ENCODE measurements at places on chromosomes 4 and X.

DNA sequence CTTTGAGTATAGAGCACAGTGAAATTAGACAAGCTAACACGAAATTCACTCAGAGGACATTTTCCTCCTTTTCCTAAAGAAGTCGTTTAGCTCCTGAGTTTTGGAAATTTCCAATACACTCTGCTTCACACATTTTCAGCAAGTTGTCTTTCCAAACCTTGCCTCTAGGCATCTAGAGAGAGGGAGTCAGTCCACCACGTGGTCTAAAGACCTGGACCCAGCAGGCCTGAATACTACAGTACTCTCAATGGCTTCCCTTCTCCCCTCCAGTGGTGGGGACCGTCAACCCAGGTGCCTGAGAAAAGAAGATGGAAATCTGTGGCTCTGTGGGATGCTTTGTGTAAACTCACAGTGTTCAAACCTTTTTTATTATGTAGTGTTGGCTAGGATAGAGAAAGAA lies 13.9 kb upstream of the SCML2 start:
- no peak for DNase-seq

- no peak for DNase-seq
Measured at GRCh38 chr4:147938496-147938895, 206.6 kb downstream of the ARHGAP10 start.

GRCh38 chrX:119240356-119240755 lies 4.3 kb downstream of the PGRMC1 start:
- peak; percentile 64 for DNase-seq

DNA sequence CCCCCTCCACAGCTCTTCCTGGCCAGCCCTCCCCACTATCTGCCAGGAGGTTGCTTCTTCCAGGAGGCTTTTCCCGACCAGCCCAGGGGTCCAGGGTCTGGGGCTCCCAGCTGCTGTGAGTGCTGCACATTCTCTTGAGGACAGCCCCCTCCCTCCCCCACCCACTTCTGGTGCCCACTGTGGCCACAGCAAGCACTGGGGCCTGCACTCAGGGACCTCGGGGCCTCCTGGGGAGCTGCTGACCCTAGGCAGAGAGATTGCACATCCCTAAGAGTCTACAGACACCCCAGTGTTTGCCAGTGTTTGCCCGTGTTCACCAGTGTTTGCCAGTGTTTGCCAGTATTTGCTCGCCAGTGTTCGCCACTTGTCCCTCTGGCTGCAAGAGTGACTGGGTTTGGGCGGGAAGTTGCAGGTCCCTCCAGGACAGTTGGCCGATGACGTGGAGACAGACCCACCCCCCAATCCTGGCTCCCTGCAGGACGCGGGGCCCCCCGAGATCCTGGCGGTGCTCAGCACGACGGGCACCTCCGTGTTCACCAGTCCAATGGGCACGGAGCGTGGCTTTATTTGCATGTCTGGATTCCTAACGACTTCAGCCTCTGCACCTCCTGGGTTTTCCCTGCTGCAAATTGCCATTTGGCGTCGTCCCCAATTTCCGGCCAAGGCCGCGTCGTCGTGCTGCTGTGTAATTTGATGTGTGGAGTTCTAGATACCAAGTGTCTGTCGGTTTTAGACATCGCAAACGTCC lies 87.5 kb upstream of the NKX1-1 start:
- DNase-seq: no peak

DNA sequence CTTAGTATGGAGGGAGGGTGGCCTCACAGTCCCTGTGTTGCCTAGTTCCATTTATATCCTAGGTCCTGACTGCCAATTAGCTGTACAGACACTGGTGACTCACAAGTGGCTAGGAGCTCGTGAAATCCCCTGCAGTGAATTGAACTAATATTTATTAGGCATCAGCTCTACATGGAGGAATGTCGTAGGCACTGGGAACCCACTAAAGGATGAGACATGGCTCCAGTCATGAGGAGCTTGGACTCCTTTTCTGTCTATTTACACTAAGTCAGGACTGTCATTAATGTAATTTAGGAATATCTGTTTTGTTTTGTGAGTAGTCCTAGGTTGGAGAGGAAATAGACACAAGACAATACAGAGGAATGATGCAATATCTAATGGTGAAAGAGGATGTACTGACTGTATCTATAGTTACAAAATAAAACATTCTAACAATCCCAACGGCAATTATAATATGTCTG lies 67.7 kb downstream of the MID1IP1 start:
- DNase-seq: peak; percentile 52

DNA sequence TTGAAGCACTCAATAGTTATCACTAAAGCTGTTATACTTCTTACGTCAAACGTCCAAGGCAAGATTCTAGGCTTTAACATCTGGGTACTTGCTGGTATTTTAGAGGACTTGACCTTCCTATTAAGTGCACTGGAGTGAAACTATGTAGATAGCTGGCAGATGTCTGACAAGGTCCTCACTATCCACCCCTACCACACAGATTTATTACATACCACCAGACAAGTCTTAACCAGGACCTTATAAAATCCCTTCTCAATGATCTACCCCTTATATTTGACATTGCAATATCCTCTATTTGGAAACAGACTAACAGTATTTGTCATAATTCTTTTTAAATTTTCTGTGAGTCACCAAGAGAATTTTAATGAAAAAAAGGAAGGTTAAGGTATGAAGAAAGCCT lies 78.8 kb downstream of the PDGFC start:
- DNase-seq: no peak

- no peak for DNase-seq
Measured at GRCh38 chr4:150801833-150802232, 213.3 kb downstream of the LRBA start.

DNA sequence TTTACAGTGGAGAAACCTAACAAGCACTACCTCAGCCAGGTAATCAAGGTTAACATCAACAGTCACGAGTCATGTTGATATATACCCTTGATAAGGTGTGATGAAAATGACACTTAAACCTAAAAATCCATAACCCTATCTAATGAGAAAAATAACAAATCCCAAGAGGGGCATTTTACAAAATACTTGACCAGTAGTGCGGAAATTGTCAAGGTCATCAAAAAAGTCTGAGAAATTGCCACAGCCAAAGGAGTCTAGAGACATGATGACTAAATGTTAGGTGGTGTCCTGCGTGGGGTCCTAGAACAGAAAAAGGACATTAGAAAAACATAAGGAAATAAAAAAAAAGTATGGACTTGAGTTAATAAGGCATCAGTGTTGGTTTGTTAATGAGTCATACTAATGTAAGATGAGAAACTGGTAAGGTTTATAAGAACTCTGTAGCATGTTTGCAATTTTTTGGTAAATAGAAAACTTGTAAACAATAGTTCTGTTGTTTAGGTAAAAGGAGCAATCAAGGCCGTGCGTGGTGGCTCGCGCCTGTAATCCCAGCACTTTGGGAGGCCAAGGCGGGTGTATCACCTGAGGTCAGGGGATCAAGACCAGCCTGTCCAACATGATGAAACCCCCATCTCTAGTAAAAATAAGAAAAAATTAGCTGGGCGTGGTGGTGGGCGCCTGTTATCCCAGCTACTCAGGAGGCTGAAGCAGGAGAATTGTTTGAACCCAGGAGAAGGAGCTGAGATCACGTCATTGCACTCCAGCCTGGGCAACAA lies 2.9 kb downstream of the RPL36A start:
- no peak for DNase-seq

GRCh38 chrX:69072486-69073006 lies 92.7 kb downstream of the PJA1 start:
- no peak for DNase-seq

DNA sequence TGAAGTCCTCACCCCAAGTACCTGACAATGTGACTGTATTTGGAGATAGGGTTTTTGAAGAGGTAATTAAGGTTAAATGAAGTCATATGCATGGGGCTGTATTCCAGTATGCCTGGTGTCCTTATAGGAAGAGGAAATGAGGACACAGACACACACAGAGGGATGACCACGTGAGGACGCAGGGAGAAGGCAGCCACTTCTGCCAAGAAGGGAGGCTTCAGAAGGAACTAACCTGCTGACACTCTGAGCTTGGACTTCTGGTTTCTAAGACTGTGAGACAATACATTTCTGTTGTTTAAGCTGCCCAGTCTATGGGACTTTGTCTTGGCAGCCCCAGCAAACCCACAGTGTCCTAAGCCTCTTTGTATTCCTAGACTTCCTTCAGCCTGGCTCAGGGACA lies 3.0 kb upstream of the SLC2A9 start:
- no peak for DNase-seq
